ENCODE measurements at places on chromosomes 12 and 14. TPM values are rescaled to one million over a fixed set of nuclear protein-coding genes. Genes with fewer than 3 reads are reported as not detected.

The PIWIL1 gene
- total RNA-seq: not detected

The PTGER2 gene
- 4.3 TPM for total RNA-seq

The IL31 gene
- total RNA-seq: not detected

The ZFHX2 gene
- 1.5 TPM for total RNA-seq

The SPIC gene
- total RNA-seq: 0.33 TPM

The KRT4 gene
- not detected for total RNA-seq

The TAS2R42 gene
- not detected for total RNA-seq

The ZNF385A gene
- 27.6 TPM for total RNA-seq

The CLEC7A gene
- 33.5 TPM for total RNA-seq

The ENDOU gene
- total RNA-seq: 0.29 TPM

DNA sequence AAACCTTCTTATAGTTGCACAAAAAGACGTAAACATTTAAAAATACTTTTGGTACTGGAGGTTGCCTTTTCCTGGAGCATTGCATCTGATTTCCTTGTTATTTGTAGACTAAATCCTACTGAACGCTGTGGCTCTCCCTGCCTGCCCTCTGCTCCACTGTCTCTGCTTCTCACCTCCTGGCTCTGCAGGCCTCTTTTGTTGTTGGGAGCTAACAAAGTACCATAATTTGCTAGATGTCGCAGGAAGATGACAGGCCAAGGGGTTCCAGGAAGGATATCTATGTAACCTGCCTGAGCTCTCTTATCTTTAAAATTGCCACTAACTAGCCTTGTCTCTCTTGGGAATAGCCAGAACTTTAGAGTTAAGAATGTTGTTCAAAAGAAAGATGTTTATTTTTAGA, 21.4 kb downstream of the SYNE2 start:
- H3K27me3 ChIP-seq: no peaks in the 10 kb centered on the region
- no peak for DNase-seq

DNA sequence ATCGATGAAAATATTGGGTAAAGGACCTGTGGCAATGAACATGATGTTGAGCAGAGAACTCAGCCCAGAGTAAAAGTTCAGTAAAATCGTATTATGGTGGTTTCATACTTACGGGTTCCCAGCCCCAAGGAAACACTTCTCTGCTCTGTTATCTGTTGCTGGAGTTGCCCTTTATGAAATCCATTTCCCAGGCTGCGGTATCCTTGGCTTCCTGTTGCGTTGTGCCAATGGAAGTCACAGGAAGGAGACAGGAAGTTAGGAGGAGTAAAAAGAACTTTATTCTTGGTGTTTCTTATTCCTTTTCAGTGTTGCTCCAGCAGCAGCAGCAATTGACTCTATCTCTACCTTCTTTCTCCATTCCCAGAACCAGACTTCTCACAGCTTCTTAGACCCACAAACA, 965.2 kb downstream of the VRK1 start:
- DNase-seq: no peak
- no peak overlapping the region for H3K4me3 ChIP-seq
- no peaks in the 10 kb centered on the region for H3K36me3 ChIP-seq
- no peak overlapping the region for H3K27ac ChIP-seq
- H3K4me1 ChIP-seq: no peaks in the 10 kb centered on the region

GRCh38 chr12:17215759-17216570, 610.0 kb upstream of the LMO3 start:
- H3K36me3 ChIP-seq: no peaks in the 10 kb centered on the region
- H3K27ac ChIP-seq: no peak overlapping the region
- H3K27me3 ChIP-seq: no peaks in the 10 kb centered on the region
- DNase-seq: no peak
- no peaks in the 10 kb centered on the region for H3K4me1 ChIP-seq
- no peak overlapping the region for H3K4me3 ChIP-seq

- H3K27me3 ChIP-seq: no peaks in the 10 kb centered on the region
- peaks cover 2% of the 10 kb centered on the region for H3K36me3 ChIP-seq
- DNase-seq: no peak
- H3K27ac ChIP-seq: no peak overlapping the region
- no peaks in the 10 kb centered on the region for H3K4me1 ChIP-seq
Observed at GRCh38 chr12:112347581-112347982, 34.6 kb downstream of the HECTD4 start.

DNA sequence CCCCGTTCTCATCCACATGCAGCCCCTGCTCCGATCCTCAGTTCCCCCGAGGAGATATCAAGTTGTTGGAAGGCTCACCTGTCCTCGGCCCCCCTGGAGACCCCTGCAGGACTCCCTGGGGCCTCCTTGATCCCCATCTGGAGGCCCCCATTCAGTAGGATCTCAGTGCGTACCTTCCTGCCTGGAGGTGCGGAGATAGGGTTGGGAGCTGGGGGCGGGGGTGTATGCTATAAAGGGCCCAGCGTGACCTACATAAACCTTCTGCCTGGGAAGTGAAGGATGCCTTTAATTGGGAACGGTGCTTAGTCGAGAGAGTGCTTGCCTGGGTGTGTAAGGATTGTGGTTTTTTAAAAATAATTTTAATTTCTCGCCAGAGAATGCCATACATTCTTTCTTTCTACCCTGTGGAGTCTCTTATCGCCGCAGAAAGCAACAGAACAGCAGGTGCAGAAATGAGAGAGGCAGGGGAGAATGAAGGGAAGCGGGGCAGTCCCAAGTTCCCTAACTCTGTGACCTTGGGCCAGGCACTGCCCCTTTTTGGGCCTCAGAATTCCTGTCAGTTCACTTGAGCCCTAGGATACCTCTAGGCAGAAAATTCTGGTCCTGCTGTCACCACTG, 153.7 kb downstream of the TSPAN9 start:
- no peaks in the 10 kb centered on the region for H3K4me1 ChIP-seq
- peak overlapping the region; percentile 80 for H3K27ac ChIP-seq
- no peak for DNase-seq
- H3K4me3 ChIP-seq: no peak overlapping the region
- no peaks in the 10 kb centered on the region for H3K27me3 ChIP-seq
- no peaks in the 10 kb centered on the region for H3K36me3 ChIP-seq

GRCh38 chr12:112823582-112824149, 32.1 kb downstream of the RPH3A start:
- H3K4me1 ChIP-seq: no peaks in the 10 kb centered on the region
- H3K36me3 ChIP-seq: no peaks in the 10 kb centered on the region
- DNase-seq: no peak

DNA sequence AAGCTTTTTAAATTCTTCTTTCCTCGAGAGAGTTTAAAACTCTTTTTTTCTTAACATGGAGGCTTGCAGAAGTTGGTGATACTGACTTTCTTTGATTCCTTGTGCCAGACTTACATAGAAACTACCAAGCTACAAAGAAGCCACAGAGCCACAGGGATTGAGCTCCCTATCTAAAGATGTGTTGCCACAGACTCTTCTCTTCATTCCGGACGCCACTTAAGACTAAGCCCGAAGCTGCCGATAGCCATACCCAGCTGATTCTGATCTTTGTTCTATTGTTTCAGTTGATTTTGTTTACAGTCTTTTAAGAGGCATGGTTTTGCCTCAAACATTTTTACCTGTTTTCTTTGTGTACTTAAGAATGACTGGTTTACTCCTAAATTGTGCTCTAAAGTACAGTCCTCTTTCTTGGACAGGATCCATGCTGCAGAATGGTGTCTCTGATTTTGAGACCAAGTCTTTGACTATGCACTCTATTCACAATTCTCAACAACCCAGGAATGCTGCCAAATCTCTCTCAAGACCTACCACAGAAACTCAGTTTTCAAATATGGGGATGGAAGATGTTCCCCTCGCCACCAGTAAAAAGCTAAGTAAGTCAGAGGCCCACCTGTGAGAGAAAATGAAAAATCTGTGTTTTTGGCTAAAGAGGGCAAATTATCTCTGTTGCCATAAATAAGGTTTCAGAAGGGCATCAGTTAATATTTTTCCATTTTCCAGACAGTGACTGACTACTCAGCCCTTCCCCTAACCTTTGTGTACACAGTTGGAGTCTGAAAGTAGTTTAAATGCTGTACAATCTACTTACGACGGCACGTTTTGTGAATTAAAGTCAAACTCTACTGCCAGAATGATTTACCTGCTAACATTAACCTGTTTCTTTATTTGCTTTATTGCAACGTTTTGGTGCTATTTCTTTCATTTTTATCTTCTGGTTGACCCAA, 42.1 kb upstream of the KCNH3 start:
- H3K27me3 ChIP-seq: no peaks in the 10 kb centered on the region
- H3K27ac ChIP-seq: no peak overlapping the region
- H3K4me1 ChIP-seq: no peaks in the 10 kb centered on the region
- no peaks in the 10 kb centered on the region for H3K36me3 ChIP-seq
- DNase-seq: no peak

GRCh38 chr12:31309279-31309678, 16.7 kb downstream of the SINHCAF start:
- no peak for DNase-seq
- no peaks in the 10 kb centered on the region for H3K27me3 ChIP-seq
- H3K4me1 ChIP-seq: no peaks in the 10 kb centered on the region
- no peaks in the 10 kb centered on the region for H3K36me3 ChIP-seq

DNA sequence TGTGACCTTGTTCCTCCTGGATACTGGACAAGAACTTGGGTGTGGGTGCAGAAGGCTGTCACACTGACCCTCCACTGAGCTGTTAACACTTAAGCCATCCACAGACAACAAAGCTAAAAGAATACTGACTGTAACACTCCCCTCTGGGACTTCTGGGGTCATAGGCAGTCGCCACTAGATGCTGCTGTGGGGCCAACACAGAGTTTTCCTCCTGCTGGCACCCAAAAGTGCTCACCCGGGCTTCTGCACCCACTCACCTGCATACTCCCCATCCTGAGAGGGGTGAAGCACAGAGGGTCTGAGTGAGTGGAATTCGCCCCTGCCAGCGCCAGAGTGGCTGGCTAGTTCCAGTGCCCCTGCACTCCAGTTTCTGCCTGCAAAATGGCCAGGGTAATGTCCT, 422.4 kb upstream of the LMO3 start:
- H3K27ac ChIP-seq: no peak overlapping the region
- DNase-seq: no peak
- no peaks in the 10 kb centered on the region for H3K4me1 ChIP-seq
- H3K27me3 ChIP-seq: no peaks in the 10 kb centered on the region
- no peaks in the 10 kb centered on the region for H3K36me3 ChIP-seq

DNA sequence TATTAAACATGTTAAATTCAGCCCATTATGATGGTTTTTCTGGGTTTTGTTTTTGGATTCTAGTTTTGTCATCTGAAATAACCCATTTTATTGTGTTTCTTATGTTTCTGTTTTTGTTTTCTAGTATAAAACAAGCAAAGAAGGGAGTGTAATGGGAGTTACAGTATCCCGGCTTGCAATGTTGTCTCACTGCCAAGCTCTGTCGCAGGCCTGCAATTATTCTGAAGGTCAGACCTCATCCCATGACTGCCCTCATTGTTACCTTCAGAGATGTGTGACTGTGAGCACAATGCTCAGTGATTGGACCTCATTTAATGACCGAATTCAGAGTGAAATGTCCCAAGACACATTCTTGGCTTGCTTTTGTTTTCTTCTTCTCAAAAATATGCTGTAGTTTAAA, 73.0 kb upstream of the ATF1 start:
- H3K27me3 ChIP-seq: no peaks in the 10 kb centered on the region
- H3K4me1 ChIP-seq: no peaks in the 10 kb centered on the region
- no peaks in the 10 kb centered on the region for H3K36me3 ChIP-seq
- H3K4me3 ChIP-seq: no peak overlapping the region
- DNase-seq: no peak

DNA sequence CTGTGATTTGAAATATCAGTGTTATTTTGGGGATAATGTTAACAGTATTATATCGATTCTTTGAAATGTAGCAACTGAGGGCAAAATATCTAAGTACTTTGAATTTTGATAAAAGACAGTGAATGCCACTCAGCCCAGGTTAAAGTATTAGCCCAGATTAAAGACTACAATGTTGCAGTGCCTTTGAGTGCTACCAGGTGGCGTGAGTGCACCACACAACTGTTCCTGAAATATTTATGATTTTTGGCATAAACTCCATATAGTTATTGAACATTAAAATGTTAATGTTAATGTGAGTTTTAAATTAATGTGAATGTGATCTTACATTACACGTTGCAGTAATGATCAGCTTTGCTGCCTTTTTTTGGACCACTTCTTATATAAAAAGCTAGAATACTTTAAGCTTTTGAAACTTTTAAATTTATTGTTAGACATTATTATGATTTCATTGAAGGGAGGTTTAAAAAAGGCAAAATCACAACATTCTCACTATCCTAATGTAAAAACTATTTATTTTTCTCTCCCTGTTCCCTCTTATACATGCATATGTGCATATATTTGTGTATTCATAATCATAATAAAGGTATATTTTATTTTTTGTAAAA, 22.5 kb downstream of the MRPS35 start:
- H3K27me3 ChIP-seq: no peaks in the 10 kb centered on the region
- no peak overlapping the region for H3K4me3 ChIP-seq
- no peak for DNase-seq

DNA sequence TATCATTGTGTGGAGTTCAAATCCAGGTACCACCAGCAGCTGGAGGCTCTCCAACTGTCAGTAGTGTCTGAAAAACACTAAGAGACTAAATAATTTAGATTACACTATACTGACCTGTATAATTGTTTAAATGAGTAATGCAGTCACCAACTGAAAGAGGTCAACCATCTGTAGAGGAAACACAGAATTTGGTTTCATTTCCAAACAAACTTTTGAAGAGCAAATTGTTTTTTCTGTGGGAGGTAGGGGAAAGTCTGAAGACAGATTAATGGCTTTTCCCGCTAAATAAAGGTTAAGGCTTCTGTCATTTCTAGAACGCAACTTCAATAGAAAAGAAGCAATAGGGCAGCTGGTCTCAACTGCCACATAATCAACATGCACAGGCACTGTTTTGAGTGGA, 462.6 kb downstream of the PRKD1 start:
- no peak overlapping the region for H3K4me3 ChIP-seq
- DNase-seq: no peak
- no peaks in the 10 kb centered on the region for H3K27me3 ChIP-seq

DNA sequence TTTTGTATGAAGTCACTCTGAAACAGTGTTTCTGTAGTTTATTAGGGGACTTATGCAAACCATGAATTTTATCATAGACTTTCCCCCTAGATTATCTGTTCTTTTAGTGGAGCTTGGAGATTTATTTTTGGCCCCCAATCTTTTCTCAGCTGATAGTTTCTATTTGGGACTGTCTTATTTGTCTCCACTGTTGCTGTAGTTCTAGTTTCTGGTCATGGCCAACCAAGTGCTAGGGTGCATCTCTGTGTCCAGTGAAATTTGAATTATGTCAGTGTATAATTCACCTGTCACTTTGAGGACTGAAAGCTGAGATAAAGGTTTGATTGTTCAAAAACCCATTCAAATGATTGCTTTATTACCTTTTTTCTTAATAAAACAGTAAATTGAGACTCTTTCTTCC, 61.3 kb downstream of the KTN1 start:
- H3K4me3 ChIP-seq: no peak overlapping the region
- no peaks in the 10 kb centered on the region for H3K36me3 ChIP-seq
- H3K27ac ChIP-seq: no peak overlapping the region

GRCh38 chr12:9870286-9870866, 1.2 kb upstream of the CLEC2B start:
- no peaks in the 10 kb centered on the region for H3K4me1 ChIP-seq
- H3K36me3 ChIP-seq: no peaks in the 10 kb centered on the region
- no peak overlapping the region for H3K4me3 ChIP-seq
- no peak overlapping the region for H3K27ac ChIP-seq
- DNase-seq: no peak
